ENCODE measurements at places on chromosomes 7 and 10.

DNA sequence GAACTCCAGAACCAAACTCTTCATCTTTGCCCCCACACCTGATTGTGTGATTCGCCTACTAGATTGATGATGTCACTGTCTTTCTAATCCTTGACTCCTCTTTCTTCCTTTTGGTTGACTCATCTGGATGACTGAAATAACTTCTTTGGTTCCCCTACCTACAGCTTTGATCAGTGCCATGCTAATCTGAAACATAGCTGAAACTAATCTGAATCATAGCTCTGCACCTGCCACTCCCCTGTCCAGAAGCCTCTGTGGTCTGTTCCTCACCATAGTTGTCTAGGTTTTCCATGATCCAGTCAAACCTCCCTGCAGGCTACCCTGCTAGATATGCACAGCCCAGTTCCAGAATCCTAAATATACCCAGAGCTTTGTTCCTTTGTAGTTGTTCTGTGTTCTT lies 51.9 kb downstream of the ZNF365 start:
- DNase-seq, result no peak

- DNase-seq, result no peak
These were observed 86.1 kb downstream of the EGFR start for GRCh38 chr7:55104712-55105433.

DNA sequence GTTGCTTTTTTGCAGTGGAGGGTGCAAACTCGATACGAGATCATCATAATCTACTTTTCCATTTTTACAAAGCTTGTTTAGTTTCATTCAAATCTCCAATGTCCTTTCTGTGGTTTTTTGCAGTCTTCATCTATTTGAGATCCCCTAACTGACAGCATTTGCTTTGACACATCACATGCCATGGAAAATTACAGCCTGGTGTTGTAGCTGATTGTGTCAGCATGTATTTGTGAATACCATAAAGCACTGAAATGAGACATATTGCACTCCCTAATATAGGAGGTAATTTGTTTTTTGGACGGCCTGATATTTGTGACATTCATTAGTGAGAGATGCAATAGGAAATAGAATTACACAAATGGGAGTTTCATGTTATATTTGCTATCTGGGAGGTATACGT lies 620.8 kb downstream of the KCNMA1 start:
- no peak for DNase-seq

DNA sequence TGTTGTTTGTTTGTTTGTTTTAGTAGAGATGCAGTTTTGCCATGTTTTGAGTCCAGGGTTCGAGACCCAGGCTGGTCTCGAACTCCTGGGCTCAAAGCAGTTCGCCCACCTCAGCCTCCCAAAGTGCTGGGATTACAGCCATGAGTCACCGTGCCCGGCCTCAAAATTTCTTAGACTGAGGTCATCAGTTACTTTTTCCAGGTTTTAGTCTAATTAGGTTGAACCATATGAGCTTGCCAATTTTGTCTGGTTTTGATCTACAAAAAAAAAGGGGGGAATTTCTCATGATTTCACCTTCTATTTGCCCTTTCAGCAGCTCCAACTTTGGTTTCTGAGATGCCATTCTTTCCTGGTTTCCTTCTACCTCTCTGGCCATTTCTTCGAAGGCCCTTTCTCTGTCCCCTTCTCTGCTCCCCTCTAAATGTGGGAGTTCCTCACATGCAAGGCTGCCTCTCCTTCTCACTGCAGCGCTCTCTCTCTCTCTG lies 5.5 kb downstream of the CUEDC2 start:
- DNase-seq, result no peak

GRCh38 chr7:73345951-73346350 lies 18.0 kb downstream of the FKBP6 start:
- DNase-seq, result no peak

DNA sequence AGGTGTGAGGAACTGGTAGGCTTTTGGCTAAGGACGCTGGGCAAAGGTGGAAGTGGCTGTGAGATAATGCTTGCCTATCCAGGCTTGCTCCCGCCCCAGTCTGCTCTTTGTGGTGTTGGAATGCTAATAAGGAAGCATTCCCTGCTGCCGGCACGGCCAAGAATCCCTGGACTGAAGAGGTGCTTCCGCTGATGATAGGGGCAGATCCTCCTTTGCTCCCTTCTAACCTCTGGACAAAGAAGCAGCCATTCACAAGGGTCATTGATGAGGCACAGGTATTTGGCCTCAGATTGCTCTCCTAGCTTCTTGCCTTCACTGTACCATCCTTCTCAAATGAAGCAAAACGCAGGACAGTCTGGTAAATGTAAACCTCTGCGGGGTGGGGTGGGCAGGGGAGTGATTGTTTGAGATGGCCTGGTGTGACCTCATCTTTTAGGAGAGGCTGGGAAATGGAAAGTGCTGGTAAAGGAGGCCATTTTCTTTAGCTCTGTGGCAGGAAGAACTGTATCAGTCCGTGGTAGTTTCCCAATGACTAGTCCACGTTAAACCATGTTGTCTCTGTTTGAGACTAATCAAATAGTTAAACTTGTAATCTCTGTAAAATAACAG lies 1.7 kb downstream of the PGAM1 start:
- DNase-seq, result no peak

DNA sequence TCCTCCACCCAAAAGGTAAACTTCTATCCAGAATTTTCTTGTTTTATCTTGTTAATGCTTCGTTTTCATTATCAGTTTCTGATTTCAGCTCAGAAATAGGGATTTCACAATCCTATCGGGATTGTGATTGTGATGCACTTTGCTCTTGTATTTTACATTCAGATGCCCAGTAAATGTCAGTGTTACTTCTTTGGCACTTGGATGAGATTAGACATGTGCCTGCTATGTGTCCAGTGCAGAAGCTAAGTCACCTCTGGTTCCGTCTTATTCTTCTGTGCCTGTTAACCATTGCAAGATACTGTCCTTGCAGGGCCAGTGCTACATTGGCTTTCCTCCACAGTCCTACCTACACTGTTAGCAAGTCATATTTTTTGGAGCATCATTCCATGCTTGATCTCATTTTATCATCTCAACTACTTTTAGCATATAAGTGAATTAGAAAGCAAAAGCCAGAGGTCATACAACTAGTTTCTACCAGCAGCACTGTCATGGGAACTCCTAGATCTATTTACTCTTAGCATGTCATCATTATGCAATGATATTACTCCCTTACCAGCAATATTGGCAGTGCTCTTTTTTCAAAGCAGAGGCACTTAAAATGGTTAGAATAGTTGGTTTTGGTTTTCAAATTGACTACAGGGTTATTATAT lies 26.7 kb downstream of the ZNF277 start:
- DNase-seq, result no peak

Measured in amygdala (tissue), 56 donors.